ENCODE measurements at places on chromosomes 7 and 10. TPM values are rescaled to one million over a fixed set of nuclear protein-coding genes. Genes with fewer than 3 reads are reported as not detected.

GRCh38 chr7:1027242-1028043, 16.9 kb upstream of the GPR146 start:
- DNase-seq = no peak

GRCh38 chr7:159070431-159071148, 74.1 kb downstream of the VIPR2 start:
- DNase-seq = peak; percentile 41

DNA sequence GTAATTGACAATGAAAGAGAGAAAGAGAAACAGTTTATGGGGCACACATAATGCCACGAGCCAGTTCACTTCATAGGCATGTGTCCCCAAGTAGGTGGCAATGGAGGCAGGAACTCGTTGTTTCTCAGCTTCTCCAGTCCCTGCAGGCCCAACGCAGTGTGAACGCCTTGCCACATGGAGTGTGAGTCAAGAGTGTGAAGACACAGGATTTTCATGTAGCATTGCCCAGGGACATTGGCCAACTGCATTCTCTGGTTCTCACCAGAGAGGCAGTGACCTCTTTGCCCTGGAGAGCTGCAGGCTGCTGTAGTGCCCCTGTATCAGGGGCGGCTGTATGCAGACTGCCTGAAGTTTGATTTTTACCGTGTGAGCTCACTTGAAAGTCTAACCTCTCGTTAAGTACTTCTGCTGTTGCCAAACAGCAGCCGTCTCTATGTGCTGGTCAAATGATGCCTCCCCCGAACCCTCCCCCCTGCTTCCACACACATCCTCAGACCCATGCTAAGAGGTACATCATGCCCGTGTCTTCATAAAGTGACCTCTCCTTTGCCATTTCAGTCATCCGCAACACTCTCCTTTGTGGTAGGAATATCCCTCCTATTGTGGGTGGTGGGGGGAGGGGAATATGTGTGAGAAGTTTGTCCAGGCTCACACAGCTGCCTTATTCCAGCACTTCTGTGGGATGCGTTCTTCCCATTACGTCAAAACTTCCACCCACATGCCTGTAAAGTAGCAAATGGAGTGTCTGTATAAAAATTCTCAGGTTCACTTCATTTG, 12.7 kb downstream of the LRRC18 start:
- DNase-seq = no peak

DNA sequence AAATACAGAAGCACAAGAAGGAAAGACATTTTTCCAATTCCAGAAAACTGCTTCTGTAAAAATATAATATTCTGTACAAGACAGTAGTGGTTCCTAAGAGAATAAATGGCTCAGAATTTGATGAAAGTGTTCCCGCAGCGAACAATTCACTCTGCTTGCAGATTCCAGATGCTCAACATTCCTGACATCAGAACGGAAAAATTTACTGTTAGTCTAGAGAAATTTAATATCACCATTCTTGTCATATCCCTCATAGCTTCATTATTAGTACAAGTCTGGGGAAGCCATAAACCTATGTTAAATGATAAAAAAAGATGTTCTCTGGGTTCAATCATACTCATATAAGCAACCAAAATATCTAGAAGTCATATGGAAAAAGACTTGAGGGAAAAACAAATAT, 83.6 kb downstream of the MPP7 start:
- no peak for DNase-seq

DNA sequence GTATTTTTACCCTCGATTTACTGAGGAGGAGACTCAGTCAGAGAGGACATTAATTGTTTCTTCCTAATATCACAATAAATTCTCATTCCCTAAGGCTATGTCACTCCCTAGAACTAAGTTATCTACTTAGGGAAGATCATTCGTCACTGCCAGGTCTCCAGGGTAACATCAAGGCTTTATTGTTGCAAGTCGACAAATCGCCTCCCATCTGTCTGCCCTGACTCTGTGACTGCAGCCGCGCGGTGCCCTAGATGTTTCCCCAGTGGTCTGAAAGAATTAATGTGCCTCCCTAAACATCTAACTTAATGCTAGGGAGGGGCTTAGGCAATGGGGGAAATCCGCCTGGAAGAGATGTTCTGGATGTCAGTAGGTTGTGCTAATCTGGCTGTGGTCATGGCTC, 558.8 kb upstream of the C7orf33 start:
- DNase-seq = no peak

DNA sequence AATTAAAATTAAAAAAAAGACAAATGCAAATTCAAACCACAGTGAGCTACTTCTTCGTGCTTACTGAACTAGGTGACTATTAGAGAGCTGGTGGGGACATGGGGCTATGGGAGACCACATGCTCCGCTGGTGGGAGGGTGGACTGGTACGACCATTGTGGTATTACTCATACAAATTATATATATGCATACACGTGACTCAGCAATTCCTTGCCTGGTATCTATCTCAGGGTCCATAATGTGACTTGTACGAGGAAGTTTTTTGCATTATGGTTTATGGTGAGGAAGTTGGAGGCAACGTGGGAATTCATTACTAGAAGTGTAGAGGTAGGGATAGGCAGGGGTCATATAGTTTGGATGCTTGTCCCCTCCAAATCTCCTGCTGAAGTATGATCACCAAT, 1112.7 kb downstream of the TYW1 start:
- DNase-seq = no peak

- no peak for DNase-seq
These were observed 88.4 kb upstream of the SMNDC1 start for GRCh38 chr10:110392868-110393740.

GRCh38 chr10:32577448-32577847, 131.5 kb downstream of the CCDC7 start:
- DNase-seq = no peak

PPP1R9A gene
- 32.3 TPM for polyA plus RNA-seq

GRCh38 chr10:116353817-116354216, 29.6 kb downstream of the CCDC172 start:
- DNase-seq = no peak

NKX6-2 gene
- 8.4 TPM for polyA plus RNA-seq

GRCh38 chr10:110461088-110461487, 36.6 kb upstream of the DUSP5 start:
- DNase-seq = no peak
